ENCODE measurements at places on chromosomes 5 and 9.

DNA sequence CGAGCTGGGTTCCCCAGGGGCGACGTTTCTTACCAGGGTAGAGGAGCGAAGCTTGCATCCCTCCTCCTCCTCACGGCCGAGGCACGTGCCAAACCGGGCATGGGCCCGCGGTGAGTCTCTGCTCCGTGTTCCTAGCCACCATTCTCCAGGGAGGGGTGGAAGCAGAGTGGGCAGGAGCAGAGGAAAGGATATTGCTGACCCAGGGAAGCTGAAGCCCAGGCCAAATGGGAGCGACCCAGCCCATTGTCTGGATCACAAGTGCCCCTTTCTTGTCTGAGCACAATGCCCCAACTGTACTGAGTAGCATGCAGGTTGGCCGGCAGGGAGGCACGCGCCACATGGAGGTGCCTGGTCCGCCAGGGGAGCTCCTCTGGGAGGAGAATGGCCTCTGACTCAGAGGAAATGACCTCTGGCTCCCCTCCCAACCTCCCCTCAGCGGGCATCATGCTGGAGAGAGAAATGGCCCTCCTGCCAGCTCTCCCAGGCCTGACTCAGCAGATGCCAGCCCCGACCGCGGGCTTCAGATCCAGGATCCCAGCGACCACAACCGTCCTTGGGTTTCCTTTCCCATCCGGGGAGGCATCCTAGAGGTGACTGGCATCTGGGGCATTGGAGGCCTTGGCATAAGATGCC, 1.1 kb downstream of the PRR7 start:
- no peak for DNase-seq

GRCh38 chr9:16985559-16986348, 115.3 kb upstream of the BNC2 start:
- DNase-seq: no peak

- DNase-seq: no peak
Measured at GRCh38 chr5:164581889-164582288, 1076.5 kb downstream of the MAT2B start.

- no peak for DNase-seq
Measured at GRCh38 chr9:127541865-127542264, 70.2 kb upstream of the STXBP1 start.

DNA sequence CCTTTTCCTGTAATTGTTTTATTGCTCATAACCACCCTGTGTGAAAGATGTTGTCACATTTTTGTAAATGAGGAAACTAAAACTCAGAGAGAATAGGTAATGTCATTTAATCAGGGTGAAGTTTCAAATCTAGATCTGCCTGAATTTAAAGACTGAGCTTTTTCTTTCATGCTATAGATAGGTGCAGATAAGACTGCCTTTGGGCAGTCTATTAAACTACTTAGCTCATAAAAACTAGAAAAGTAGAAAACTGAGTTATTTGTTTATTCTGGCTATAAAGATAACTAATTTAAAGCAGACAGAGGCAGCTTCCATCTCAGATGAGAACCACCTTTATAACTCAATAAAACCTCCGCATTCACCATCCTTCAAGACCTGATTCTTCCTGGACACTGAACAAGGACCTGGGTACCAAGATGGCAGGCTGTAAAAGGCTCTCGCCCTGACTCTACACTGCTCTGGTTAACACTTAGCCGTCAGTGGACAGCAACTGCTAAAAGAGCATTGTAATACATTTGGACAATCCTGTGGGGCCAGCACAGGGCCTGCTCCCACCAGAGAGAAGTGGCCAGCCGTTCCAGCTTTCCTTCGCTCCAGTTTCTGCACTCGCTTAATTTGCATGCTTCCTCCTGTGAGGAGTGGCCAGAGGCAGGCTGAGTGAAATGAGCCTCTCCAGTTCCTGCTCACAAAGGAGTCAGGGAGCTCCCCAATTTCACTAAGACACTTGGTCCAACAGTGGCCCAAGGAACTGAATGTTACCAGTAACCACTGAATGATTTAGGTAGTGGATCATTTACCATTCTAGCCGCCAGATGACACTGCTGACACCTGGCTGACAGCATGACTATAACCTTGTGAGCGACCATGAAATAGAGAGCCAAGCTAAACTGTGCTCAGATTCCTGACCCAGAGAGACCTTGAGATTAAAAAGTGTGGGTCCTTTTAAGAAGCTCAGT, 566.4 kb downstream of the EFNA5 start:
- no peak for DNase-seq

GRCh38 chr9:37424686-37425297, 2.3 kb downstream of the GRHPR start:
- DNase-seq: no peak

GRCh38 chr5:154367101-154367500, 78.7 kb upstream of the SAP30L start:
- DNase-seq: no peak

GRCh38 chr9:129702589-129703520, 37.4 kb downstream of the PRRX2 start:
- no peak for DNase-seq
